CD4-positive, alpha-beta T cell treated with Interleukin-15 for 1 hour (primary cell): ENCODE measurements at places on chromosomes 3 and 15.

- no peak for DNase-seq
Measured at GRCh38 chr3:45488591-45488990, 100.2 kb downstream of the LARS2 start.

- no peak for DNase-seq
Measured at GRCh38 chr3:61569856-61570580, 8.6 kb downstream of the PTPRG start.

DNA sequence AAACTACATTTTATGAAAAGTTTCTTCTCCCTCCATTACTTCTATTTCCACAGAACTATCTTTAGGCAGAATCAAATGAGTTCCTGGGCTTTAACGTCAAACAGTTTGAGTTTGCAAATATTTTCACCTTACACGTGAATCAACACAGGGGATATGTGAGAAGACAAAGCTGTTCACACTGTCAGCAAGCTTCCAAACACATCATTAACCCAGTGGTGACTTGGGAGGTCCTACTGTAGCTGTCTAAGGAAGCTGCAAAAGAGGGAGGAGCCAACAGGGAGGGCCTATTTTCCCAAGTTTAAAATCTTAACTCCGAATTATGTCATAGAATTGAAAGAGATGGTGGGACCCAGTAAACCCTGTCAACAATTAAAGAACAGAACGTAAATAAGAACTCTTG, 337.8 kb upstream of the DNAJC19 start:
- no peak for DNase-seq

GRCh38 chr3:32575451-32576113, 4.9 kb upstream of the DYNC1LI1 start:
- DNase-seq, result no peak

GRCh38 chr3:67724434-67724833, 70.0 kb upstream of the SUCLG2 start:
- no peak for DNase-seq

GRCh38 chr15:35956056-35956455, 410.1 kb upstream of the DPH6 start:
- DNase-seq, result no peak

- DNase-seq, result no peak
Measured at GRCh38 chr3:103170651-103171050, 735.8 kb downstream of the ZPLD1 start.

DNA sequence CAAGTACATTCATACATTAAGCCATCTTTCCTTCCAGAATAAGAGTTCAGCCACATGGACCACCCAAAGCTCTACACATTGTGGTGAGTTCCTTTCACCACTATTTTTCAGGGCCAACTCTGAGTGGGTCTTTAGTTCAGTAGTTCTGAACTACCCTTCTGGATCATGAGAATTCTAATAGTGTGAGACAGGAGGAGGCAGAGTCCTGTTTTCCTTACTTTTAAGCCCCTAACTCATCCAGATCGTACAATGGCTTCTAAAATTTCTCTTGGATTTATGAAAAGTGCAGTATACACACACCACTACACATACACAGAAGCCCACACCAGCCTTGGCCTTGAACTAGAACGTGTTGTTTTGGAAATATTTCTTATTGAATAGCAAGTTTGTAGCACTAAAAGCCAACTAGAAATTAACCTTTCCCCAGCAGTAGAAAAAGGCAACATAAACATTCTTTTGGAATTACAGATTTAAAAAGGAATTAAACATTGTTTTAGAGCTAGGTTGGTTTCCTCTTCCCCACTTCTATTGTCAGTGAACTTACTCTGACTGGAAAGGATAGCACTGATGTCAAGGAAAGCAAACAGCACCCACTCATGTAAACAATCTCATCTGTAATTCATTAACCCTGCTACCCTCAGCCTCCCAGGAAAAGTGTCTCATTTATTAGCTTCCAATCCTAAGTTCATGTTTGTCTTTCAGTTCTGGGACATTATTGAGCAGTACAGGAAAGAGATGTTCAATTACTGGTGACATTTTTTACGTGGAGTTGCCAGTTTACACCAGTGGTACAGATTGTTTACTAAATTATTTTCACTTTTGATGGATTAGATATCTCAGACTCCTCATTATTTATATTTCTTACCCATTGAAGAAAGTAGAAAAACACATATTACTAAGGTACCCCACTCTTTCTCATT, 95.7 kb upstream of the AGTR1 start:
- DNase-seq, result no peak

DNA sequence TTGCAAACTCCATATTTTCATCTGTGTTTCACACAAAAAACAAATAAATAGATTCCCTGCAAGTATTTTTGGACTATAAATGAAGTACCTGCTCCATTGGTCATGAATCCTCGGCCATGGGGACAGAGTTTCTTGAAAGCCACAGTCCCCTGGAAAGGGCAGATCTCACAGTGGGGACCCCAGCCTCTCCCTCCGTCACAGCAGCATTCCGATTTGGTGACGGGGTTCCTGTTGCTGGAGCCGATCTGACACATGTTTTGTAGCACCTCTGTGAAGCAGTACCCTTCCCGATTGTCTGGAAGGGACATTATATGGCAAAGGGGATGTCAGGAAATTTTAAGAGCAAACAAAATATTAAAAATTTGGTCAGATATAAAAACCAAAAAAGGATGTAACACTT, 96.2 kb downstream of the DUT start:
- DNase-seq, result no peak

DNA sequence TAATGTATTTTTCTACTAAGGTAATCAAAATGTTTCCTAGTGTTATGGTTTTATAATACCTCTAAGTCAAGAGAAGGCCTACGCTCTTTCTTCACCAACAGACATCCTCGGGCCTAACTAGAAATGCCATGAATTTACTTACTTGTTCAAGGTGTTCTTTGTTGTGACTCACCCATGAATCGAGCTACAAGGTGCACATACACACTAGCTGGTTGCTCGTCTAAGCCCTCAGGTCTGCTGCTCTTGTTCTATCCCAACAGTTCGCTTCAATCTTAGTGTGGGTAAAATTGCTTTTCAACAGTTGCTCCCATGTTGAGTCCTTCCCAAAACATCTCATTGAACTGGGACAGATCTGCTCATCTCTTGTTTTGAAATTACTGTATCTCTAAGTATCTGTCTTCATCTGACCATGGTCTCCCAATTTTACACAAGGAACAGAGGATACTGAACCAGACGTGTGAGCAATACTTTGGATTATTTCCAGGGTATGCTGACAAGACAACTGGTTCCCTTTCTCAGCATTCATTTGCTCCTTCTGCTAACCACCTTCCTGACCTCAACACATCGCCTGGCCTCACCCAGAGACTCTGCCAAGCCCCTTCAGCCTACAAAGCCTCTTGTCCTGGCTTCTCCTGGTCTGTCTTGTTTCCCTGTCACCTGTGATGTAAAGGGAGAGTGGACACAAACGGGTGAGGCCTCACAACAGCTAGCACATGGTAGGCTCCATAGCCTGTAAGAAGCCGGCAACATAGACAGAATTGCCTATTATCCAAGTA, 84.2 kb downstream of the NEDD4 start:
- no peak for DNase-seq

GRCh38 chr15:82831894-82832600, 22.6 kb downstream of the WHAMM start:
- DNase-seq, result no peak

DNA sequence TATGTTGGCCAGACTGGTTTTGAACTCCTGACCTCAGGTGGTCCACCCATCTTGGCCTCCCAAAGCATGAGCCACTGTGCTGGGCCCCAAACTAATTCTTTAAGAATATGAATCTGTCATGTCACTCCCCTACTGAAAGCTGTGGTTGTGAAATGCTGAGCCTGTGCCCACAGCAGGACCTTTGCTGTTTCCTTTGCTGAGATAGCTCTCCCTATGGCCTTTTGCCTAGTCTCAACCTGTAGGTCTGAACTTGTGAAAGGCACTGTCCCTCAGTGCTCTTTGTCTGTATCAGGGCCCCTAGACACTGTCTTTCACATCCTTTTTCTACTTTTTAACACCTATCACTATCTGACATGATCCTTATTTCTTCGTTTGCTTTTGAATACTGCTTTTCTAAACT, 62.7 kb upstream of the CCR4 start:
- DNase-seq, result no peak

- DNase-seq, result no peak
Measured at GRCh38 chr3:103977417-103977816, 1389.3 kb upstream of the ALCAM start.

DNA sequence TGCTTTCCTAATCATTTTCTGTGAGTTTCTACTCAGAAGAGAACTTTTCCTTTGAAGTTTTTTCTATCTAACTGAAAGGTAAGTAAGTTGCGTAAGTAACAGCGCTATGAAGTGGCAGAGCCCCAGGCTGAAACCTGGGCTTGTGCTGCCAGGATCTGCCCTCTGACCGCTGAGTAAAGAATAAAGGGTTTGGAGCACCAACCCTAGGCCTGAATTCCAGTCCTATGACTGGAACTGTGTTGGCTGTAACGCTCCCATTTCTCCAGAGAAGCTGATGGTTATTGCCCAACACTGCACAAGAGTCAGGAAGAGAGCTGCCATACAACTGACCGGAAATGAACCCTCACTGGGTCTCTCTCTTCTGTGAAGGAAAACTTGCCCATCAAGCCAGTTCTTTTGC, 87.0 kb downstream of the FOXB1 start:
- no peak for DNase-seq
